Stimulated activated CD8-positive, alpha-beta memory T cell treated with anti-CD3 and anti-CD28 coated beads, Interleukin-15, amount 100 ng/mL, for 24 hours (primary cell): ENCODE measurements at places on chromosomes 2 and 18.

DNA sequence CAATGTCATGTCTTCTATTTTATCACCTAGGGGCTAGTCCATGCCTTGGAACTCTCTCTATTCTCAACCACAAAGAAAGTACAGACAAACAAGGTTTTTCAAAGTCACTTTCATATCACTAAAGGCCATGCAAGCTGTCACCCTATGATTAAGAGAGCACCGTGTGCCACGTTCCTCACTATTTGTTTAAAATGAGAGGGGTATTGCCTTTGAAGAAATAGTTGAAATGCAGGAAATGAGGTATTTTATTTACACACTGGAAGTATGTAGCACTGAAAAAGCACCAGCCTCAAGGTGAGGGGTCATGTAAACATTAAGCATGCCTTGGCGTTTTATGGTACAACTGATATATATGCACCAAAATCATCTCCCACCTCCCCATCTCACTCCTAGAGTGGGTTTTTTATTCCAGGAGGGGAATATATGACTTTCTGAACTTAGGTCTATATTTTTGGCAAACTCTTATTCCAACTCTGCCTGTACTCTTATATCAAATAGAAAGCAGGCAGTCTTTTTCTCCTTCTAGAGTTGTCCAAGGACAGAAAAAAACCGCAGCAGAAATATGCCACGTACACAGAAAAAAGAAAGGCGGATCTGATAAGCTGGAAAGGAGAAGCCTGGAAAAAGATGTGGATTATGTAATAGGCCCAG lies 53.5 kb downstream of the VSNL1 start:
- DNase-seq, result no peak

GRCh38 chr2:28635191-28635611 lies 116.4 kb upstream of the PPP1CB start:
- no peak for DNase-seq

GRCh38 chr2:70090706-70091334 lies 3.5 kb downstream of the PCBP1 start:
- DNase-seq, result no peak

GRCh38 chr2:74290466-74291217 lies 52.6 kb downstream of the SLC4A5 start:
- DNase-seq, result no peak

DNA sequence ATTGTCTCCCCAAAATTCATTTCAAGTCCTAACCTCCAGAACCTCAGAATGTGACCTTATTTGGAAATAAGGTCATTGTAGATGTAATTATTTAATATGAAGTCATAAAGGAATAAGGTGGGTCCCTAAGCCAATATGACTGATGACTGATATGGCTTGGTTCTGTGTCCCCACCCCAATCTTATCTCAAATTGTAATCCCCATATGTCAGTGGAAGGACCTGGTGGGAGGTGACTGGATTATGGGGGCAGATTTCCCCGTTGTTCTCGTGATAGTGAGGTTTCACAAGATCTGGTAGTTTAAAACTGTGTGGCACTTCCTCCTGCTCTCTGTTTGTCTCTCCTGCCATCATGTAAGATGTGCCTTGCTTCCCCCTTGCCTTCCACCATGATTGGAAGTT lies 43.0 kb upstream of the BCL11A start:
- DNase-seq, result no peak
